Activated CD4-positive, alpha-beta T cell treated with anti-CD3 and anti-CD28 coated beads, Interleukin-2, amount 10 ng/mL, durations not matched to agents 24 days and 14 days (primary cell): ENCODE measurements at places on chromosomes 2 and 18. TPM values are rescaled to one million over a fixed set of nuclear protein-coding genes. Genes with fewer than 3 reads are reported as not detected.

DNA sequence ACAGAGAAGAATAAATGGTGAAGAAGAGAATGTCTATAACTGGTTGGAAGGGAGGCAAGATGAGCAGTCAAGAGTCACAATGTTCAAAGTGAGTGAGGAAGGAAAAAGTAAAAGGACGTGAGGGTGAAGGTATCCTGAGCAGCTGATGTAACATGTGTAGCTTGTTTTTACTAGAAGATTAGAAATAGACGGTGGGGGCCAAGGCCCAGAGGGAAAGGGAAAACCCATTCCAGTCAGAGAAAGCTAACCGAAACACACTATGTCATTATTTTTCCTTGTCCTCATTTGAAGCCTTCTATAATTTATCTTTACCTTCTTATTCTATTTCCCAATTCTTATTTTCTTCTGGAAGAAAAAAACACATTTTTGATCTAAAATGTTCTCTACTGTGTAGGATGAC, 176.6 kb downstream of the THADA start:
- peaks cover 38% of the 10 kb centered on the region for H3K36me3 ChIP-seq
- H3K4me3 ChIP-seq = no peak overlapping the region
- no peak overlapping the region for H3K27ac ChIP-seq
- peaks cover 13% of the 10 kb centered on the region for H3K4me1 ChIP-seq
- peaks cover 3% of the 10 kb centered on the region for H3K27me3 ChIP-seq
- no peak for DNase-seq

DNA sequence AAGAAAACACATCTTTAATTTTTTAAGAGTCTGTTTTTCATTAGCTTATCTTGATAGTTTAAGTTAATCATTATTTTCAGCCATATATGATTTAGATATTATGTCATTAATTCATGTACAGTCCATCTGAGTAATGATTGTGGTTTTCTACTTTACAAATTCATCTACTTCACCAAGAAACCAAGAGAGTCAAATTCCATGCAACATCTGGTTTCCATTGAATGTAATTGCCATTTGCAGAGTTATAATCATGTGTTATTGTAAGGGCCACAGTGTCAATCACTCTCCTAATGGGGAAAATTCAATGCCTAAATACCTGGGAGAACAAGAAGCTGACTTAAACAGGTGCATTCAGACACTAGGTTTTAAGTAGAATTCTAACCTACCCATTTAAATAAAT, 217.2 kb upstream of the OSR1 start:
- H3K4me3 ChIP-seq = no peak overlapping the region
- no peaks in the 10 kb centered on the region for H3K4me1 ChIP-seq
- no peaks in the 10 kb centered on the region for H3K36me3 ChIP-seq
- H3K27ac ChIP-seq = no peak overlapping the region

GRCh38 chr2:200446612-200447011, 63.3 kb downstream of the KCTD18 start:
- peak overlapping the region; percentile 44 for H3K4me3 ChIP-seq
- DNase-seq = no peak
- H3K27me3 ChIP-seq = no peaks in the 10 kb centered on the region
- H3K36me3 ChIP-seq = peaks cover 55% of the 10 kb centered on the region
- H3K4me1 ChIP-seq = peaks cover 24% of the 10 kb centered on the region
- peak overlapping the region; percentile 86 for H3K27ac ChIP-seq

DNA sequence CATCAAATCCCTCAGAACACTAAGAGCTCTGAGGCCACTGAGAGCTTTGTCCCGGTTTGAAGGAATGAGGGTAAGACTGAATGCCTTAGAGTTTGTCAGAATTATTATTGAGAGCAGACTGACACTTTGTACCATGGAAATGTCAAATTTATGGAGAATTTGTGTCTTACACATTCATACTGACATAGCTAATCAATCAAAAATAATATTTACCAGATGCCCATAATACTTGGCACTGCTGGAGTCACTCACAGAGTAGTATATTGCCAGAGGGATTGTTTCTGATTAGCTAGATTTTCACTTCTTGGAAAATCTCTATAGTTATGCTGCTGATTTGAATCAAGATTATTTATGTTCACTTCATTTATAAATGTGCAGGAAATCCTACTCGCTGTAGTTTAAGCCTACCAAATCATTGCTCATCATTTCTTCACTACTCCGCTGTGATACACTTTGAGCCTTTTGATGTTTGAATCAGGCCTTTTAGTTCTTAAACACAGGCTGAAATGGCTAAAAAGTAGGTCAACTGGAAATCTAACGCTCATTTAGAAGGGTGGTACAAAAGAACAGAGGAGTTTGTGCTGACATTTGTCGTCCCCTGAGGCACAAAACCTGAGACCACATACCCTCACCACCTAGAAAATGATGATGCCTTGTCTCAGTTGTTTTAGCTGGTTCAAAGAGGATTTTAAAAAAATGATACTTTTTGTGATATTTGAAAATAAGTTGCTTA, 96.1 kb upstream of the CSRNP3 start:
- no peaks in the 10 kb centered on the region for H3K27me3 ChIP-seq
- no peak for DNase-seq
- no peak overlapping the region for H3K4me3 ChIP-seq
- no peak overlapping the region for H3K27ac ChIP-seq

DNA sequence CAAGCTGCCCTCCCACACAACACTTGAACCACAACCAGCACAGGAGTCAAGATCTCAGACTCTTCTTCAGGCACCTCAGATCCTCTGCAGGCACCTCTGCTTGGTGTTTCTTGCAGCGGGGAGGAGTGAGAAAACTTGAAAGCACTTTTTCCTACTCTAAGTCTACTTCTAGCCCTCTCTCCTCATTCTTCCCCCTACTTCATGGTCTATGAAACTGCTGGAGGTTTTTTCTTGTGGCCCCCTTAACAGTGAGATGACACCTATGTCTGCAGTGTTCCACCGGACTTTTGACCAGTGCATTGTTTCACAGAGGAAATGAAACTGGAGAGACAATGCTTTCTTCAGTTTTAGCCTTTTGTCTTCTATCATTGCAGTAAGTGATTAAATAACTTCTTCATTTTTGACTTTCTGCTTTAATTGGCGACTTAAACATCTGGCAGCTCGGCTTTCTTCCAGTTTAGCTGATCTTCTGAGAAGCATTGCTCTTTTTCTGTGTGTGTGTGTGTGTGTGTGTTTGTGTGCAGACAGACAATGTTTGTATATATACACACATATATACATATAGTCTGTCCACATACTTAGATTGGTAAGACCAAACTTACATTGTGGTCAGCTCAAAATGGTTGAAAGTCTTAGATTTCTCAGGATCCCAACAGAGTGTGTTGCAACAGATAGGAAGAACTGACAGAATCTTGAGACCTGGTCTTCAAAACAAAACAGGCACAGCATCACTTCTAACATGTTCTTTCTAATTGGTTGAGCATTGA, 1474.0 kb upstream of the TMEFF2 start:
- no peak overlapping the region for H3K4me3 ChIP-seq
- no peaks in the 10 kb centered on the region for H3K4me1 ChIP-seq
- H3K36me3 ChIP-seq = no peaks in the 10 kb centered on the region

- H3K27me3 ChIP-seq = no peaks in the 10 kb centered on the region
- peaks cover 8% of the 10 kb centered on the region for H3K4me1 ChIP-seq
- no peaks in the 10 kb centered on the region for H3K36me3 ChIP-seq
- H3K4me3 ChIP-seq = no peak overlapping the region
These were observed 12.4 kb downstream of the EHD3 start for GRCh38 chr2:31246184-31246852.

DNA sequence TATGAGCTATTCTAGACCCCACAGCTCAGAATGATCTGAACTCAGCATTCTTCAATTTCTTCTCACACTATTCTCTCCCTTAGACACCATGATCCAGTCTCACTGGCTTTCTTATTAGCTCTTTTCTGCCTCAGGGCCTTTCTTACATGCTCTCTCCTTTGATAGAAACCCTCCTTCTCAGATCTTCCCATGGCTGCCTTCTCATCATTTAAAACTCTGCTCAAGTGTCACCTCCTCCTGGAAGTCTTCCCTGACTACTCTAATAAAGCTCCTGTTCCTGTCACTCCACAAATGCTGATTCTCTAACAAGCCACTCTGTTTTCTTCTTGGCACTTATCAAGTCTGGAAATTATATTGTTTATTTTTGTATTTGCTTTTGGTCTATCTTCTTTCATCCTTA, 131.1 kb downstream of the HNMT start:
- no peak overlapping the region for H3K4me3 ChIP-seq
- no peaks in the 10 kb centered on the region for H3K27me3 ChIP-seq
- no peak for DNase-seq
- H3K4me1 ChIP-seq = no peaks in the 10 kb centered on the region

- H3K36me3 ChIP-seq = no peaks in the 10 kb centered on the region
- no peak overlapping the region for H3K4me3 ChIP-seq
- H3K4me1 ChIP-seq = peaks cover 9% of the 10 kb centered on the region
- no peak for DNase-seq
- no peak overlapping the region for H3K27ac ChIP-seq
- H3K27me3 ChIP-seq = no peaks in the 10 kb centered on the region
These were observed 143.4 kb downstream of the EML6 start for GRCh38 chr2:54866868-54867267.

DNA sequence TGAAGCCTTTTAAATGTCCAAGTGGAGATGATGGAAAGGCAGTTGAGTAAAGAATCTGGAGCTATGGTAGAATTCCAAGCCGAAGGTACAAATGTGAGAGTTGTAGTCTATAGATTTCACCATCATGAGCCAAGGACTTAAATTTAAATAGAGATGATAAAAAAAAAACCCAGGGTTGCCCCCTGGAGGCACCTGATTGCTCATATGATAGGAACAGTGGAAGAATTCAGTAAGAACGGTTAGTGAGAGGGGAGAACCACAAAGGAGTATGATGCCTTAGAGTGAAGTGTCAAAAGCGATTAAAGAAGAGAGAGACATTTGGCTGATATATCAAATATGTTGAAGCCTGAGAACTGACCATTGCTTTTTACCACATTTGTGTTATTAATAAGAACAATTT, 11.9 kb downstream of the NYAP2 start:
- H3K27me3 ChIP-seq = no peaks in the 10 kb centered on the region
- no peak overlapping the region for H3K4me3 ChIP-seq
- no peaks in the 10 kb centered on the region for H3K4me1 ChIP-seq
- no peaks in the 10 kb centered on the region for H3K36me3 ChIP-seq
- DNase-seq = no peak

- peaks cover 62% of the 10 kb centered on the region for H3K4me1 ChIP-seq
- H3K4me3 ChIP-seq = peak overlapping the region; percentile 64
- peak overlapping the region; percentile 67 for H3K27ac ChIP-seq
- peak; percentile 80 for DNase-seq
- H3K27me3 ChIP-seq = no peaks in the 10 kb centered on the region
- H3K36me3 ChIP-seq = peaks cover 2% of the 10 kb centered on the region
These were observed 85.6 kb downstream of the EHD3 start for GRCh38 chr2:31319406-31320175.

DNA sequence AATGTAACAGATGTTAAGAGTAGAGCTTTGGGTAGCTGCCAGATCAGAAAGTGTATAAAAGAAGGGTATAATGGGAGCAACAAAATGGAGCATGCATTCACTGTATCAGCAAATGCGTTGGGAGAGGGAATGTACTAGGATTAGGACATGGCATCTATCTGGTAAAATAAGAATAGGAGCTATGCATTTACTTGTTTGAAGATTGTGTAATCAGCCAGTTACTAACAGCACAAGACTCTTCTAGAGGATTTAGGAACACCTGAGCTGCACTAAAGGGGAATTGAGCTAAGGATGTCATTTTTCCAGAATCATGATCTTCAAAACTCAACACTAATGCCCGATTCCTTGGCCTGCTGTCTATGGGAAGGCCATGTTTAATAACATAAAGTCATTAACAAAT, 394.2 kb upstream of the TNP1 start:
- peaks cover 8% of the 10 kb centered on the region for H3K27me3 ChIP-seq
- DNase-seq = no peak
- H3K4me3 ChIP-seq = no peak overlapping the region
- H3K27ac ChIP-seq = no peak overlapping the region

DNA sequence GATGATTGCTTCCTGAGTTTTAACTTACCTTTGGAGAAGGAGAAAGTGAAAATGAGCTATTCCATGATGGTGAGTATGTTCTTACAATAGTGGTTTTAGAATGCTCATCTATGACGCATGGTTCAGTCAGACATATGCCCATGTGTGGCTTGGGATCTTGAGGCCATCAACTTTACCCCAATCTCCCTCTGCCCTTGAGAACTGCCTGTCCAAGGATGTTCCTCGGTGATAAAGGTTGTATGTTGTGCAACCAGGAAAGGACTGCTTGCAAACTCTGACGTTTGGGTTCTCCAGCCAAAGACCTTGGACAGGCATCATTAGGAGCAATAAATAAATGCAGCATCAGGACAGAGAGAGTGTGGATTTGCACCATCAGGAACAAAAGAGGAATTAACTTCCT, 165.0 kb downstream of the ZEB2 start:
- no peaks in the 10 kb centered on the region for H3K36me3 ChIP-seq
- no peak overlapping the region for H3K4me3 ChIP-seq
- no peak for DNase-seq
- peaks cover 28% of the 10 kb centered on the region for H3K4me1 ChIP-seq
- H3K27ac ChIP-seq = no peak overlapping the region

- no peak overlapping the region for H3K27ac ChIP-seq
- H3K4me1 ChIP-seq = peaks cover 3% of the 10 kb centered on the region
- no peak overlapping the region for H3K4me3 ChIP-seq
These were observed 53.6 kb upstream of the UGP2 start for GRCh38 chr2:63788071-63788470.

DNA sequence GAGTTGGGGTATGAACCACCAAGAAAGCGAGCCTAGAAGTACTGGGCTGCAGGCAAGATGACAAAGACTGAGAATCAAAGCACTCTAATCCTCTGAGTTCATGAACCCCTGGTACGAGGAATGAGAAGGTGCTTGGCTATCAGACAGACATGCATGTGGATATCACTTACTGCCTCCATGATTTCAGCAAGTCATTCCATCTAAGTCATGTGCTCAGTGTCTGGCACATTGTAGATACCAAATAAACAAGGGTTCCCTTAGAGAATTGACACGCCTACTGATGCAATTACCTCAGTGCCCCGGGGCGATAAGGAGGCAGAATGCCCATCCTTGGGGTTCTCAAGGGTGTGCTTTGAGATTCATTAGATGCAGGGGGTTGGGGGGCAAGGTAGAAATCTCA, 125.6 kb upstream of the PKDCC start:
- no peak overlapping the region for H3K4me3 ChIP-seq
- H3K27me3 ChIP-seq = peaks cover 3% of the 10 kb centered on the region
- no peak for DNase-seq
- H3K36me3 ChIP-seq = no peaks in the 10 kb centered on the region
- no peak overlapping the region for H3K27ac ChIP-seq

ALKAL2 gene
- 0.28 and 0.33 TPM in 2 replicates for total RNA-seq

SLC11A1 gene
- total RNA-seq = 0.12 and 0.19 TPM in 2 replicates

SERPINB11 gene
- total RNA-seq = not detected in 2 replicates

WNT6 gene
- not detected in 2 replicates for total RNA-seq

CNGA3 gene
- not detected in 2 replicates for total RNA-seq

WDR35 gene
- total RNA-seq = 8.1 and 9.0 TPM in 2 replicates
